ENCODE measurements at places on chromosomes 16 and 17. TPM values are rescaled to one million over a fixed set of nuclear protein-coding genes. Genes with fewer than 3 reads are reported as not detected.

Gene SULT1A2
- total RNA-seq = not detected

Gene MVP
- total RNA-seq = 149 TPM

Gene KIAA0513
- total RNA-seq = 15.7 TPM

Gene SALL1
- not detected for total RNA-seq

Gene ZBTB4
- 16.7 TPM for total RNA-seq

Gene KIF18B
- 36.2 TPM for total RNA-seq

Gene TBC1D3G
- not detected for total RNA-seq

Gene SPHK1
- 11.4 TPM for total RNA-seq

Gene CMTM3
- 64.6 TPM for total RNA-seq

Gene CDH8
- total RNA-seq = not detected

Gene C17orf113
- 0.15 TPM for total RNA-seq

Gene NPIPA2
- 4.7 TPM for total RNA-seq

Gene DHX38
- 72.2 TPM for total RNA-seq

Gene ST6GALNAC2
- 0.51 TPM for total RNA-seq

Gene ZPBP2
- total RNA-seq = 0.61 TPM

Gene PRRT2
- total RNA-seq = 2.6 TPM

Gene SLC16A13
- total RNA-seq = 10.4 TPM

Gene ZG16B
- total RNA-seq = 2.6 TPM

Gene KRT15
- not detected for total RNA-seq

Gene ALOX12
- total RNA-seq = not detected

Gene PRR14
- 83.2 TPM for total RNA-seq

Gene TCAP
- total RNA-seq = 0.80 TPM

Gene CDT1
- total RNA-seq = 169 TPM

Gene ITGB3
- not detected for total RNA-seq

Gene VPS25
- total RNA-seq = 57.5 TPM

Gene NHLRC4
- 0.31 TPM for total RNA-seq

Gene METTL2A
- 27.4 TPM for total RNA-seq

Gene ZG16
- not detected for total RNA-seq

Gene MSL1
- total RNA-seq = 77.9 TPM

Gene TMEM238L
- not detected for total RNA-seq

Gene ESRP2
- total RNA-seq = 0.59 TPM
